Stomach (tissue), 19 donors: ENCODE measurements at places on chromosomes 4 and X. TPM values are rescaled to one million over a fixed set of nuclear protein-coding genes. Genes with fewer than 3 reads are reported as not detected.
A peak's percentile ranks its signal among the peaks of the same experiment; 100 is the strongest.

DNA sequence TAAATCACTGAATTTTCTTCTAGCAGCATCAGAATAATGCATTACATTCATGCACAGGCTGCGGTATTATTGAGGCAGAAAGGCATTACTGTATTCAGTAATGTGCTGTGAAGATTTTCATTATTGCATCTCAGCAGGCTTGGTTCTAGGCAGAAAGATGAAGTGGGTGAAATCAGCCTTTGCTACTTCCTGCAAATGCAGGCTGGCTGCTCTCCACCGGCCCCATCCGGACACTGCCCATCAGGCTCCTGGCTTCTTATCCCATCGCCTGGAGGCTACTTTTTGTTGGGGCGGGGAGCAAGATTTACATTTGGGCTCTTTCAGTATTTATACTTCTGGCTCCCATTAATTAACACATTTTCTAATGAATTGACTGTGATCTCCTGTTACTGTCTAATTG, 117.8 kb downstream of the FRAS1 start:
- H3K4me3 ChIP-seq, result no peak overlapping the region
- H3K27me3 ChIP-seq, result no peaks in the 10 kb centered on the region
- no peak overlapping the region for H3K27ac ChIP-seq
- no peaks in the 10 kb centered on the region for H3K4me1 ChIP-seq
- no peak for DNase-seq

GRCh38 chrX:135528254-135528653, 7.8 kb downstream of the INTS6L start:
- no peak overlapping the region for H3K27ac ChIP-seq
- no peaks in the 10 kb centered on the region for H3K27me3 ChIP-seq

DNA sequence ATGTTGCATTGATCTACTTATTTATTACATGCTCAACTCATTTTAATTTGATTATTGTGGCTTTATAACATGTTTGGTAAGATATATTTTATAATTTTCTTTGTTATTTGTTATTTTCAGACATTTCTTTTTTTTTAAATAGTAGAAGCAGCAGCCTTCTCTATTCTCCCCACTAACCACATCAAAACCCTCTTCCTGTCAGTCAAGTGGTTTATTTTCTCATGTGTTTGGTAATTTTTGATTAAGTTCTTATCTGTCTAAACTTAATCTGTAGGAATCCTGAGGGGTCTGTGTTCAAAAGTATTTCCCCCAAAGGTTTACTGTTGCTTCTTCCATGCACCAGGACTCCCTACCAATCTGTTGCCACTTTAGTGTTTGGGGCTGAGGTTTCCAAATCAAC, 131.9 kb downstream of the SCLT1 start:
- H3K36me3 ChIP-seq, result no peaks in the 10 kb centered on the region
- H3K27ac ChIP-seq, result no peak overlapping the region
- no peak for DNase-seq
- H3K4me1 ChIP-seq, result no peaks in the 10 kb centered on the region
- no peak overlapping the region for H3K4me3 ChIP-seq

DNA sequence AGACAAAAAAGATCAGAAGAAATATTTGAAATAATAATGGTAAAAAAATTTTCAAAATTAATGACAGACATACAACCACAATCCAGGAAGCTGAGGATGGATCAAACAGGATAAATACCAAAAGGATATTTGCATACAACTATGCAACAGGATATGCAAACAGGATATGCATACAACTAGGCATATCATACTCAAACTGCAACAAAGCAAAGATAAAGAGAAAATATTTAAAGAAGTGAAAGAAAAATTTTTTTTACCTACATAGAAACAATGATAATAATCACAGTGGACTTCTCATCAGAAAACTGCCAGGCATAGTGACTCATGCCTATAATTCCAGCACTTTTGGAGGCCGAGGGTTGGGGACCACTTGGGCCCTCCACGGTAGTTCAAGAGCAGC, 11.3 kb upstream of the DHX15 start:
- H3K27ac ChIP-seq, result peak overlapping the region; percentile 66
- H3K4me3 ChIP-seq, result no peak overlapping the region
- no peaks in the 10 kb centered on the region for H3K27me3 ChIP-seq
- DNase-seq, result no peak
- peaks cover 8% of the 10 kb centered on the region for H3K4me1 ChIP-seq

DNA sequence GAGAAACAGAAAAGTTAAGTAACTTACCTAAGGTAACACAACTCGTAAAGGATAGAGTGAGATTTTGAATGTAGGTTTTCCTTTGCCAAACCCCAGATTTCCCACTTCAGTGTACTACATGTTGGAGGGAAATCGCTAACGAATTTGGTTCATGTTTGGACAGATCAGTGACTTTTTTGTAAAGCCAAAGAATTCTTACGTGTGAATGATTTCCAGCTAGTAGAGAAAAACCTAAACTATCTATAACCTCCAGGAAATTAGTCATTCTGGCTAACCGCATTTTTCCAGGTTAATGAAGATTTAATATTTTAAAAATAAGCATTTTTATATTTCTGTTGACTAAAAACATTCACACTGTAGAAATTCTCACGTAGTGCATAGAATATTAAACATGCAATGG, 7.2 kb downstream of the TENM3 start:
- H3K4me1 ChIP-seq, result no peaks in the 10 kb centered on the region
- no peaks in the 10 kb centered on the region for H3K36me3 ChIP-seq
- no peak for DNase-seq
- H3K4me3 ChIP-seq, result no peak overlapping the region

DNA sequence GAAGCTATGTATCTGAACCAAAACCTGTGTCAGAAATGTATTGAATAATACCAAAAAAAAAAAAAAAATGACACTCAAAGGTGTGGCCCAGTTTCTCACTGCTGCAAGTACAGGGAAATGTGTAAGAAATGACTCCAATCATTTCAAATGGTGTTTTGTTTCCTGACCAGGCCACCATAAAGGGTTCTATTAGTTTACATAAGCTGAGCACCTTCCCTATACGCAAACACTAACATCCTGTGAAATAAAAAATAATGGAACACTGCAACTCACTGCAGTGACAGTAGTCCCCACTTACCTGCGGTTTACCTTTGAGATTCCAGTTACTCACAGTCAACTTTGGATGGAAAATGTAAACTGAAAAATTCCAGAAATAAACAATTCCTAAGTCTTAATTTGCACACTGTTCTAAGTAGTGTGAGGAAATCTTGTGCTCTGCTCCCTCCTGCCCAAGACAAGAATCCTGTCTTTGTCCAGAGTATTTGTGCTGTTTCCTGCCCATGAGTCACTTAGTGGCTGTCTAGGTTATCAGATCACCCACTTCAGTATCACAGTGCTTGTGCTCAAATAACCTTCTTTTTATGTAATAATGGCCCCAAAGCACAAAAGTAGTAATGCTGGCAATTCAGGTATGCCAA, 265.3 kb downstream of the RCHY1 start:
- no peaks in the 10 kb centered on the region for H3K36me3 ChIP-seq
- H3K4me1 ChIP-seq, result no peaks in the 10 kb centered on the region
- no peak overlapping the region for H3K27ac ChIP-seq
- H3K4me3 ChIP-seq, result no peak overlapping the region
- no peaks in the 10 kb centered on the region for H3K27me3 ChIP-seq

The RIPPLY1 gene
- not detected for total RNA-seq

DNA sequence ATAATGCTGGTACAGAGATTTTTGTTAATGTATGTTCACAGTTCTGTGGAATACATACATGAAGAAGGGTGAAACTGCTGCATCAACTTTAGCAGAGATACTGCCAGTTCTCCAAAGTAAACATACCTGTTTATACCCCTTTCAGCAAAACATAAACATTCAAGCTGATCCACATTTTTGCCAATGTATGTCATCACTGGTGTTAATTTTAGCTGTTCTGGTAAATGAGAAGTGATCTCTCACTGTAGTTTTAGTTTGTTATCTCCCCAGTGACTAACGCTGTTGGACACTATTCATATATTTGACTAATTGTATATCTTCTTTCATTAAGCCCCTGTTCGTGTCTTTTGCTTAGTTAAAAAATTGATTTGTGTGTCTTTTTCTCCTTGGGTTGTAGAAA, 82.0 kb downstream of the HAUS3 start:
- H3K27me3 ChIP-seq, result no peaks in the 10 kb centered on the region
- no peaks in the 10 kb centered on the region for H3K4me1 ChIP-seq
- DNase-seq, result no peak
- no peak overlapping the region for H3K4me3 ChIP-seq
- H3K27ac ChIP-seq, result no peak overlapping the region
- no peaks in the 10 kb centered on the region for H3K36me3 ChIP-seq

- H3K4me3 ChIP-seq, result no peak overlapping the region
- H3K4me1 ChIP-seq, result no peaks in the 10 kb centered on the region
- H3K36me3 ChIP-seq, result peaks cover 27% of the 10 kb centered on the region
- no peaks in the 10 kb centered on the region for H3K27me3 ChIP-seq
- H3K27ac ChIP-seq, result no peak overlapping the region
Observed at GRCh38 chrX:19543951-19544381, 28.7 kb upstream of the MAP3K15 start.

DNA sequence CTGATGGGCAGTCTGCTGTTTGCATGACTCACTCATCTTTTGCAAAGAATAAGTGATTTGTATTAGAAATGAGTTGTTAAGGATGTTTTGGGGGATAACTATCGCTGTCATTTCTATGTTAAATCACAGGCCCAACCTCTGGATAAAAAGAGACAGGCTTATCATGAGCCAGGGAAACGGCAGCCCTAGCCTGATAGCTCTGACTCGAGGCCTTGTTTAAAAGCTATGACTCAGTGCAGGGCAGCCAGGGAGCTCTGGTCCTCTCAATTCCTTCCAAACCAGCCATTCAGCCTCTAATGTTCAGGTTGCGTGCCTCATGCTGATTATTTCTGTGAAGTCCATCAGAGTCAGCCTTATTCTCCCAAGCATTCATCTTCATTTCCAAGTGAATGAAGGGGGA, 305.9 kb upstream of the HAND2 start:
- no peak overlapping the region for H3K27ac ChIP-seq
- H3K27me3 ChIP-seq, result no peaks in the 10 kb centered on the region
- H3K4me3 ChIP-seq, result no peak overlapping the region
- no peaks in the 10 kb centered on the region for H3K36me3 ChIP-seq

GRCh38 chrX:38941675-38942074, 140.4 kb downstream of the MID1IP1 start:
- H3K4me3 ChIP-seq, result no peak overlapping the region
- no peaks in the 10 kb centered on the region for H3K4me1 ChIP-seq
- DNase-seq, result no peak
- H3K27me3 ChIP-seq, result no peaks in the 10 kb centered on the region
- H3K27ac ChIP-seq, result no peak overlapping the region
- no peaks in the 10 kb centered on the region for H3K36me3 ChIP-seq

GRCh38 chrX:112751076-112751475, 71.3 kb upstream of the LHFPL1 start:
- no peaks in the 10 kb centered on the region for H3K27me3 ChIP-seq
- H3K4me1 ChIP-seq, result no peaks in the 10 kb centered on the region
- no peak overlapping the region for H3K4me3 ChIP-seq
- H3K36me3 ChIP-seq, result no peaks in the 10 kb centered on the region

The SOWAHD gene
- not detected for total RNA-seq

The SLC10A6 gene
- total RNA-seq, result not detected

DNA sequence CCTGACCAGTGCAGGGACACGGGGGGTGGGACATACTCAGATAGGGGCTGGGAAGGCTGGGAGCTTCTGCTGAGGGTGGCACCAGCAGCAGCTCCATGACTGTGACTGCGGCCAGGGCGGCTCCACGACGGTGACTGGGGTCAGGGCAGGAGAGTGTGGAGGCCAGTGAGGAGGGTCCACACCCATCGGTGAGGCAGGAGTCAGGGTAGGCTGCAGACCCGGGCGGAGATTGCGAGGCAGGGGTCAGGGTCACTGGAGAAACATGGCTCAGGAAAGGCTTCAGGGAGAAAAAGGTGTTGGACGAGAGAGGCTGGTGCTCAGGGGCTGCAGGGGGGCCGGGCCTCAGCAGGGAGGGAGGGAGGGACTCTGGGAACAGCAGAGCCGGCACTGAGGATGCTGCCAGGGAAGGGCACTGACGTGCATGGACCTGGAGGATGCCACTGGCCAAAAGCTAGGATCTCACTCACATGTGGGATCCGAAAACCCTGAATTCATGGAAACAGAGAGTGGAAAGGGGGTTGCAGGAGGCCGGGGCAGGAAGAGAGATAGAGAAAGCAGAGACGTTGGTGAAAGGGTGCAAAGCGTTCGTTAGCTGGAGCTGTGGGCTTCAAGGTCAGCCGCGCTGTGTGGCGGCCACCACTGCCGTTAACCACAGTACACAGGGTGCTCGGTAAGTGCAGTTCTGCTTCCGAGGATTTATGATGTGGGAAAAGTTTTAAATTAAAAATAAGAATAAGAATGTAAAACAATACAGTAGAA, 22.0 kb downstream of the ATP5ME start:
- H3K4me1 ChIP-seq, result no peaks in the 10 kb centered on the region
- H3K27ac ChIP-seq, result no peak overlapping the region
- peaks cover 30% of the 10 kb centered on the region for H3K27me3 ChIP-seq
- H3K4me3 ChIP-seq, result no peak overlapping the region
- no peak for DNase-seq
- H3K36me3 ChIP-seq, result no peaks in the 10 kb centered on the region

The DMP1 gene
- not detected for total RNA-seq

The ADAM29 gene
- not detected for total RNA-seq

The PAK3 gene
- 7.7 TPM for total RNA-seq

The GLRB gene
- total RNA-seq, result not detected

DNA sequence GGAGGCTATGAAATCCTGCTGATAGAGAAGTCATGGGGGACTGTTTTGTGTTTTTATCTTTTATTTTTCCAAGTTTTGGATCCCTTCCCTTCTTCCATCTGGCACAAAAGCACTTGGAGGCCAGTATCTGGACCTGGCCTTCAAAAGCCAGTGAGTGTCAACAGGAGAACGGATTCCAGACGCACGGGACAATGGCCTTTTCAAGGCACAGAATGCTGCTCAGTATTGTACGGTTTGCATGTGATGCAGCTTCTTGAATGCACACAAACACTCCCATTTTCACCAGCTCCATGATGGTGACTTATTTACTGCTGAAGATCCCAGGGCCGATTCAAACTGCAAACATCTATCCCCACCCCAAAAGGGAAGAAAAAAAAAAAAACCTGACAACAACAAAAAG, 145.4 kb downstream of the CPEB2 start:
- no peaks in the 10 kb centered on the region for H3K36me3 ChIP-seq
- no peaks in the 10 kb centered on the region for H3K27me3 ChIP-seq
- H3K27ac ChIP-seq, result no peak overlapping the region
- peaks cover 11% of the 10 kb centered on the region for H3K4me1 ChIP-seq
- H3K4me3 ChIP-seq, result no peak overlapping the region

DNA sequence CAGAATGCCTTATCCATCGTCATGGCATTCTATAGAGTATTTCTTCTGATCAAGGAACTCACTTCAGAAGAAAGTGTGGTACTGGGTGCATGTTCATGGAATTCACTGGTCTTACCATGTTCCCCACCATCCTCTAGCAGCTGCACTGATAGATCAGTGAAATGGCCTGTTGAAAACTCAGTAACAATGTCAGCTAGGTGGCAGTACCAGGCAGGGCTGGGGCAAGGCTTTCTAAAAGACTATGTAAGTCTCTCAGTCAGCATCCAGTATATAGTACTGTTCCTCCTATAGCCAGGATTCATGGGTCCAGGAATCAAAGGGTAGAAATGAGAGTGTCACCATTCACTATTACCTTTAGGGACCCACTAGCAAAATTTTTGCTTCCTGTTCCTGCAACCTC, 15.8 kb upstream of the LDB2 start:
- H3K27me3 ChIP-seq, result no peaks in the 10 kb centered on the region
- H3K4me1 ChIP-seq, result no peaks in the 10 kb centered on the region
- DNase-seq, result peak; percentile 42
- no peaks in the 10 kb centered on the region for H3K36me3 ChIP-seq
